WTC11 (cell line): ENCODE measurements at places on chromosomes 6 and 20. TPM values are rescaled to one million over a fixed set of nuclear protein-coding genes. Genes with fewer than 3 reads are reported as not detected.

DNA sequence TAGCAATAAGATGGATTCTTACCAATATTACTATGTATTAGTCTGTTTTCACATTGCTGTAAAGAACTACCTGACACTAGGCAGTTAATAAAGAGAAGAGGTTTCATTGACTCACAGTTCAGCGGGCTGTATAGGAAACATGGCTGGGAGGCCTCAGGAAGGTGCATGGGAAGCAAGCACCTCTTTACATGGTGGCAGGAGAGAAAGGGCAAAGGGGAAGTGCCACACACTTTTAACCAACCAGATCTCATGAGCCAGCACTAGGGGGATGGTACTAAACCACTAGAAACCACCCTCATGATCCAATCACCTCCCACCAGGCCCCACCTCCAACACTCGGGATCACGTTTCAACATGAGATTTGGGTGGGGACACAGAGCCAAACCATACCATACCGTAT, 40.7 kb upstream of the CCDC167 start:
- H3K36me3 ChIP-seq, result no peaks in the 10 kb centered on the region
- H3K27me3 ChIP-seq, result peaks cover 37% of the 10 kb centered on the region
- peaks cover 23% of the 10 kb centered on the region for H3K4me1 ChIP-seq
- DNase-seq, result no peak
- H3K4me3 ChIP-seq, result no peak overlapping the region

DNA sequence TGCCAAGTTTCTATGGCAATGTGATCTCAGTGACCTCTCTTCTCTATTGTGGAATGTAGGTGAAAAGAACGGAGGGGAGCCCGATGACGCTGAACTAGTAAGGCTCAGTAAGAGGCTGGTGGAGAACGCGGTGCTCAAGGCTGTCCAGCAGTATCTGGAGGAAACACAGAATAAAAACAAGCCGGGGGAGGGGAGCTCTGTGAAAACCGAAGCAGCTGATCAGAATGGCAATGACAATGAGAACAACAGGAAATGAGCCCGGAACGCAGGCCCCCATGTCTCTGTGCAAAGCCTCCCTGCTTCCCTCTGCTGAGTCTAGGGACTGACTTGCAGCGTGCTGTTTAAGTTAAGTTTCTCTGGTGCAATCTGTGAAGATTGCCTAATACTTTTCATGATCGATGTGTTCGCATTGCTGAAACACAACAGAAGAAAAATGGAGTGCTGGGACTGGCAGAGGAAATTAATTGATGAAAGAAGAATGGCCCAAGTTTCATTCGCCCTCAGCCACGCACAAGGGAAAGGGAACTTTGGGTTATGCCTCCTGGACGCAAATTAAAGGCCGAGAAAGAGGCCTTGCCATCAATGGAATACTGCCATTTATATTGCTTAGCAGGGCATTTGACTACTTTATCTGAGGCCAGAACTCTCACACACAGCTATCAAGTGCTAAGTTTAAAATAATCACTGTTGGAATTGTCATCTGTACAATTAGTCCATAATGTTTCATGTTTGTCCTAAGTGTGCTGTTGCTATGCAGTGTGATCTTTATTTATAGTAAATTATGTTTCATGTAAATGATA, 146.4 kb downstream of the AKAP7 start:
- H3K27ac ChIP-seq, result peak overlapping the region; percentile 96
- no peaks in the 10 kb centered on the region for H3K27me3 ChIP-seq

DNA sequence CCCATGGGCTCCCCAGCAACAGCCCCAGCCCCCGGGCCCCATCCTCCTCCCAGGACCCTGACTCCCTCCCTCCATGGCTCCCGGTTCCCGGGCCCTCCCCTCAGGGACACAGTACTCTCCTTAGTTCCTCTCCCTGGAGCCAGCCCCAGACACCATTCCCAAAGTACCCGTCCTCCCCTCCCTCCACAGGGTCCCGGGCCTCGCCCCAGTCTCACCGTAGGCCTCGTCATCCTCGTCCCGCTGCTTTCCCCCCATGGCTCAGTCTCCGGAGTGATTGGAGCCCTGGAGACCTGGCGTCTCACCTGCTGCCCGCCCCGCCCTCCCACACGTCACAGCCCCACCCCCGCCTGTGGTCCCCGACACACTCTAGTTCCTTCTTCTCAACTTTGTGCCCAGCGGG, at the start of gene SLC44A4:
SLC44A4 (minus strand) TSS at position 272 of the 400 bp plus-strand sequence; CDS start at position 255, 17 bp downstream.
- peak within 1 kb of the TSS; percentile 94 for H3K27ac ChIP-seq
- H3K4me1 ChIP-seq, result peaks cover 6% of the 10 kb centered on the region
- H3K4me3 ChIP-seq, result peak within 1 kb of the TSS; percentile 51
- DNase-seq, result peak; percentile 52
- H3K36me3 ChIP-seq, result peaks cover 35% of the 10 kb centered on the region

DNA sequence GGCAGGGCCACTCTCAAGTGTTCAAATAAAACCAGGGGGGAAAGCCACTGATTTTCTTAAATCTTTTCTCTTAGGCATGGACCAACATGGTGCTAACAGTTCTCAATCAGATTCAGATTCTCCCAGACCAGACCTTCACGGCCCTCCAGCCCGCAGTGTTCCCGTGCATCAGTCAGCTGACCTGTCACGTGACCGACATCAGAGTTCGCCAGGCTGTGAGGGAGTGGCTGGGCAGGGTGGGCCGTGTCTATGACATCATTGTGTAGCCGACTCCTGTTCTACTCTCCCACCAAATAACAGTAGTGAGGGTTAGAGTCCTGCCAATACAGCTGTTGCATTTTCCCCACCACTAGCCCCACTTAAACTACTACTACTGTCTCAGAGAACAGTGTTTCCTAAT, 41.5 kb upstream of the SMIM28 start:
- peak overlapping the region; percentile 64 for H3K27ac ChIP-seq
- H3K27me3 ChIP-seq, result peaks cover 12% of the 10 kb centered on the region
- no peak overlapping the region for H3K4me3 ChIP-seq

DNA sequence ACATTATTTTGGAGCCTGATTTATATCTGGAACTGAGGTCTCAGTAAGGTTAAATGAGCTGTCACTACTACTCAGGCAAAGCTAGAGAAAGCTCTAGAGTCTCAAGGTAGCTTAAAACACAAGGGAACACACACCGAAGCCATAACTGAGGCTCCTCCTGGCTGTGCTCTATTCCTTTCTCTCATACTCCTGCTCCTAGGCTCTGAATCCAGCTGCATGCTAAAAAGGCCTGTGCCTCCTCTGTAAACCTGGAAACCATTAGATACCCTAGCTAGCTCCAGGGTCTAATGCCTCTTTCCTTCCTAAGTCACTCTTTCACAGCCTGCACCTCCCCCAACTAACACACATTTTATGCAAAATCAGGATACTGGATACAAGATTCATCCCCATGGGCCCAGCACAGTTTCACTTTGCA, 17.1 kb downstream of the RIPOR2 start:
- H3K36me3 ChIP-seq, result no peaks in the 10 kb centered on the region
- H3K27me3 ChIP-seq, result no peaks in the 10 kb centered on the region
- peaks cover 45% of the 10 kb centered on the region for H3K4me1 ChIP-seq
- DNase-seq, result no peak
- H3K4me3 ChIP-seq, result no peak overlapping the region
- H3K27ac ChIP-seq, result peak overlapping the region; percentile 80

- no peaks in the 10 kb centered on the region for H3K27me3 ChIP-seq
- no peak for DNase-seq
- peaks cover 54% of the 10 kb centered on the region for H3K4me1 ChIP-seq
These were observed 49.9 kb downstream of the STK4 start for GRCh38 chr20:45016089-45016671.

DNA sequence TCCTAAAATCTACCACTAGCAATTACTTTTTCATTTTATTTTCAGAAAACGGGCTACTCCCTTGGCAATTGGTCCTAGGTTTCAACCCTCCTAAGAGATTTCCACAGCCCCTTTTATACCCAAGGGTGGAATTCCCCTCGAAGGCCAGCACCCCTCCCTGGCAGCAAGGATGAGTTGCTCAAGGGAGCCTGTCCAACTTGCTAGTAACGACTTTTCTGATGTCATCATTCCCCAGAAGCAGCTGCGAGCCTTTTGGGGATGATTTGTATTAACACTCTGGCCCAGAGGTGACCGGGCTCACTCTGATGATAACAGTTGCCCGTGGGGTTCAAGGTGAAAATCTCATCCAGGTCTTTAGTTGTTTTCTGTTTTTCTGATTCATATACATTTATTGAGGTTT, 30.7 kb upstream of the NAA20 start:
- H3K4me3 ChIP-seq, result no peak overlapping the region
- no peak overlapping the region for H3K27ac ChIP-seq
- no peaks in the 10 kb centered on the region for H3K27me3 ChIP-seq
- no peak for DNase-seq
- H3K4me1 ChIP-seq, result peaks cover 9% of the 10 kb centered on the region

- no peak for DNase-seq
- no peaks in the 10 kb centered on the region for H3K27me3 ChIP-seq
- H3K4me1 ChIP-seq, result peaks cover 10% of the 10 kb centered on the region; the same call in 1 of the 2 replicates
These were observed 170.2 kb downstream of the THBS2 start for GRCh38 chr6:169083508-169083874.

GRCh38 chr6:71033171-71033570, 76.3 kb upstream of the B3GAT2 start:
- no peaks in the 10 kb centered on the region for H3K36me3 ChIP-seq
- H3K27ac ChIP-seq, result no peak overlapping the region
- no peak for DNase-seq
- no peaks in the 10 kb centered on the region for H3K27me3 ChIP-seq

GRCh38 chr6:156984178-156984738, 207.1 kb downstream of the ARID1B start:
- no peaks in the 10 kb centered on the region for H3K36me3 ChIP-seq
- H3K4me1 ChIP-seq, result peaks cover 89% of the 10 kb centered on the region
- H3K4me3 ChIP-seq, result no peak overlapping the region
- H3K27me3 ChIP-seq, result no peaks in the 10 kb centered on the region
- peak overlapping the region; percentile 74 for H3K27ac ChIP-seq
- DNase-seq, result no peak

DNA sequence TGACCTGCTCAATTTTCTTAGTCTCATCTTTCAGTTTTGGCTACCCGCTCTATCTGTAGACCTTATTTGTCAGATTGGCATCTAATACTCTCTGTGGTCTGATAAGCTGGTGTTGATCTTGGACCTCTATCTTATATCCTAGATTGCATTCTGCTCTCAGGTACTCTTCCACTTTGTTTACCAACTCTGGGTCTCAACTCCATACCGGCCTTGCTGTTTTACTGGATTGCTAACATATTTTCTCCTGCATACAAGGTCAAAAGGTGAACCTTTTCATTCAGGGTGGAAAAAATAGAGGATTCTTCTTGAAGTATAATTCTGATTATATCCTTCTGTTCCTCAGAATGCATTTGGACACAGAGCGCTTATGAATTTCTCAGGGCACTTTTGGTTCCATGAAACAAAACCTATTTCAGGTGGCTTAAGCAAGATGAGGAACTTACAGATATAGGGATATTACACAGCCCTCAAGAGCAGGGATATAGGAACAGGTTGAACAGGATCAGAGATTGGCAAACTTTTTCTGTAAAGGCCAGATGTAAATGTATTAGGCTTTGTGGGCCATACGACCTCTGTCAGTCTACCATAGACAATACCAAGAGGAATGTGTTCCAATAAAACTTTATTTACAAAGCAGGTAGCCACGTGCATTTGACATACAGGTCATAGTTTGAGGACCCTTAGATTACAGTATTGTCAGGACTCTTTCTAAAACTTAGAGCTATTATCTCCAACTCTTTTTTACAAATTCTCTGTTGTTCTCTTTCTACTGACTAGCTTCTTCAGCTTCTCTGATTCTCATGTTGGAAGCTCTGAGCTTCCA, 2.5 kb upstream of the SH3BGRL2 start:
- no peak for DNase-seq
- H3K27me3 ChIP-seq, result peaks cover 22% of the 10 kb centered on the region
- peaks cover 9% of the 10 kb centered on the region; the same call in 1 of the 2 replicates for H3K4me1 ChIP-seq
- H3K4me3 ChIP-seq, result no peak overlapping the region

GRCh38 chr6:6724539-6725467, 136.3 kb downstream of the LY86 start:
- peak; percentile 76 for DNase-seq
- H3K4me3 ChIP-seq, result peak overlapping the region; percentile 56
- no peaks in the 10 kb centered on the region for H3K36me3 ChIP-seq
- peaks cover 41% of the 10 kb centered on the region for H3K4me1 ChIP-seq
- peaks cover 16% of the 10 kb centered on the region for H3K27me3 ChIP-seq

GRCh38 chr20:57555457-57556184, 5.3 kb upstream of the PCK1 start:
- no peak overlapping the region for H3K4me3 ChIP-seq
- no peaks in the 10 kb centered on the region for H3K36me3 ChIP-seq
- no peak for DNase-seq
- H3K27me3 ChIP-seq, result no peaks in the 10 kb centered on the region; the same call in 1 of the 2 replicates

DNA sequence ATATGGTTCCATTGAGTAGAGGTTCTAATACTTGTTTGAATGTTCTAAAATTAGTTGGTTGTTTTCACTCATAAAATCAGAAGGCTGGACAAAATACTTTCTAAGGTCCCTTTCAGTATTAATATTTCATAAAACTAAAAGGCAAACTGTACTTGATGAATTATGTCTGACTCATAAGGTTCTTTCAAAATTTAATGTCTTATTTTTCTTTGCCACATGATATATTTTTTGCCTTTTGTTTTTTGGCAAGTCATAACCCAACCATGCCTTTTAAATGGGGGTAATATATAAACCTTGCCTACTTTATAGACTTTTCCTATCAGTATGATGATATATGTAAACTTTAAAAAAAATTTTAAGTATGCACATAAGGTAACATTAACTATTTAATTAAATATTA, 244.7 kb downstream of the PTPRK start:
- H3K36me3 ChIP-seq, result no peaks in the 10 kb centered on the region
- H3K27ac ChIP-seq, result no peak overlapping the region
- no peak overlapping the region for H3K4me3 ChIP-seq

GRCh38 chr20:63941282-63942081, 14.7 kb downstream of the UCKL1 start:
- H3K36me3 ChIP-seq, result peaks cover 8% of the 10 kb centered on the region
- H3K27ac ChIP-seq, result no peak overlapping the region
- H3K27me3 ChIP-seq, result no peaks in the 10 kb centered on the region
- H3K4me3 ChIP-seq, result peak overlapping the region; percentile 59
- DNase-seq, result peak; percentile 81

- H3K4me1 ChIP-seq, result no peaks in the 10 kb centered on the region
- no peak overlapping the region for H3K27ac ChIP-seq
- H3K27me3 ChIP-seq, result no peaks in the 10 kb centered on the region
- H3K36me3 ChIP-seq, result peaks cover 19% of the 10 kb centered on the region
These were observed 20.2 kb upstream of the FHL5 start for GRCh38 chr6:96542702-96543101.

DNA sequence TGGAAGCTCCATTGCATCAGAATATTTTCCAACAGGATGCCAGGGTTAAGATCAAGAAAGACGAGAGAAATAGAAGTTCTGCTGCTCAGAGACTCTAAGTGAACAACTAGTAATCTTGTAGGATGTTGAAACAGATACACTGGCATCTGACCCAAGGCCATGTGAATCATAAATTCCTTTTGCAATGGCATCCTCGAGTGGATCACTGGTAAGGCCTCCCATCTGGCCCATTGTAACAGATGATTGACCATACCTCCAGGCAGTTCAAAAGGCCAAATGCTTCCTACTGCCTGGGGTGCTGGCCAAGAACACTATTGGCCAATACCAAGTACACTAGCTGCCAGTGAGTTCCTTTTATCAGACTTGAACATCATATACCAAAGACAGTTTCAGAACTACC, 9.9 kb upstream of the SLC17A3 start:
- H3K4me1 ChIP-seq, result peaks cover 2% of the 10 kb centered on the region
- H3K27ac ChIP-seq, result no peak overlapping the region
- H3K4me3 ChIP-seq, result no peak overlapping the region
- H3K27me3 ChIP-seq, result peaks cover 2% of the 10 kb centered on the region
- no peak for DNase-seq

VSTM2L gene
- 1.7 to 2.1 TPM (median 1.9 TPM) in 3 replicates for total RNA-seq

ETV7 gene
- total RNA-seq, result 0.68 to 1.4 TPM (median 1.2 TPM) in 3 replicates

GNMT gene
- 1.6 to 2.7 TPM (median 2.0 TPM) in 3 replicates for total RNA-seq

C6orf58 gene
- total RNA-seq, result not detected in 3 replicates

BPIFA1 gene
- total RNA-seq, result not detected in 3 replicates

LINC00237 gene
- 0.78 to 3.1 TPM (median 0.80 TPM) in 3 replicates for total RNA-seq
